ENCODE measurements at places on chromosomes 7 and 10. TPM values are rescaled to one million over a fixed set of nuclear protein-coding genes. Genes with fewer than 3 reads are reported as not detected.

LSM5 gene
- 44.2 TPM for total RNA-seq

SLC39A12 gene
- not detected for total RNA-seq

C10orf105 gene
- not detected for total RNA-seq

TUBAL3 gene
- not detected for total RNA-seq

GPC2 gene
- 1.1 TPM for total RNA-seq

PKD2L1 gene
- total RNA-seq: not detected

- DNase-seq: no peak
Measured at GRCh38 chr7:71527213-71527612, 395.3 kb downstream of the GALNT17 start.

- no peak for DNase-seq
Measured at GRCh38 chr7:15016766-15017165, 114.2 kb upstream of the DGKB start.

DNA sequence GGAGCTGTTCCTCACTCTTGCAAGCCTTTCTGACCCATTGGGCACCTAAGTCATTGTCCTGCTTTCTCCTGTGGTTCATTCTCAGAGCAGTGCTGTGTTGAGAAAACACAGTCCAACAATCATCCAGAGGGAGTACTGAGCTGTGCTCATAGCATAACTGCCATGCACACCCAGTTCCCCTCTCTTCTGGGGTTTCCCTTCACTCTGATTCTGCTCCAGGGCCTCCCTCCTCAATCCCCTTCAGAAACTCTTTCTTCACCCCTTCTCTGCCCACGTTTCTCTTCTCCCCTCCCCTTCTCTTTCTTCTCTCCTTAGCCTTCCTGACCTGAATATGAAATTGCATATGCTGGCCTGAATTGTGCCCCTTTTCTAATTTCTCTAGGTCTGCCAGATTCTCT, 155.8 kb downstream of the AOAH start:
- no peak for DNase-seq

DNA sequence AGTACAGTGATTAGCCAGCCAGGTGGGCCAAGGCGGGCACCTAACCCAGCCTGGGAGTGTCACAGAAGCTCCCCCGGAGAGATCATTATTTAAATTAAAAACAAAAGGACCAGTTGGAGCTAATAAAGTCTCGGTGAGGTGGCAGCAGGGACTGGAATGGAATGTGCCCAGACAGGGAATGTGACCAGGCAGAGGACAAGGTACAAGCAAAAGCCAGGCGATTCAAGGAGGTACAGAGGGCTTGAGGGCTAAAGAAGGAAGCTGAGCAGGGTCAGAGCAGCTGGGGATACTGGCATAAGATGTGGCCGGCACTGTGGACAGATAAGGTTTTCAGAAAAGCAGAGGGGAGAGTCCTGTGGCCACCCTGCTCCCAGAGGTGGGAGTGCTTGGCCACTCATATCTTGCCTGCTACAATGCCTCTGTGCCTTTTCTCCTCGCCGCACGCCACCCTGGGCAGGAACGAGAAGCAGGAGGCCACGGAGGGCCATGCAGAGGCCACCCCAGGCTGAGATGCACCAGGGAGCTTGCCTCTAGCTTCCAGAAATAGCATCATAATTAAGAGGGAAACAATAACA, 13.2 kb downstream of the TMEM273 start:
- DNase-seq: no peak

DNA sequence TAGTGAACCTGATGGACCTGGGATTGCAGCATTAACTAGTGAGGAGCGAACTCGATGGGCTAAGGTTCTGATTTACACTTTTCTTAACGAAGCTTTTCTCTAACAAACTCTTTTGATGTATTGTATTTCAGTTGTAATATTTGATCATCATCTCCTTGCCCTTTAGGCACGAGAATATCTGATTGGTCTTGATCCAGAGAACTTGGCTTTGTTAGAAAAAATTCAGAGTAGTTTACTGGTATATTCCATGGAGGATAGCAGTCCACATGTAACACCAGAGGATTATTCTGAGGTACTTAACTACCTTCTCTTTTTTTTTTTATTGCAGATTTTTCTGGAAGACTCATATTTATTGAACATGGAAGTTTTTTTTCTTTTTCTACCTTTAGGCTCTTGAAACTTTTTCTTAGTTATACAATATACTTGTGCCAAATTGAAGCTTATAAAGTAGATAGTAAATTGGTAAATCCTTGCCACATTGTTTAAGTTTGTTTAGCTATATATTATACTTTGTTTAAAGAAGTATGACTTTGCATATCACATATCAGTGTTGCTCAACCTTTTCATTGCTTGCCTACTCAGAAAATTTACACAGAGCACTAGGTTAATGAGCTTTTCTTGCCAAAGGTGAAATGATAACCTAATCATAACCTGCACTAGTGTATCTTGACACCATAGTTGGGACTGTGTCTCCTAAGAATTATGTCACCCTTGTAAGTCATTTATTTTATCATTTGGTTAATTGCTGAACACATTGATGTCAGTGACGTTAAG, 30.4 kb downstream of the CROT start:
- no peak for DNase-seq

All from HFFc6 (cell line).